ENCODE measurements at places on chromosomes 7 and 10. TPM values are rescaled to one million over a fixed set of nuclear protein-coding genes. Genes with fewer than 3 reads are reported as not detected.
A peak's percentile ranks its signal among the peaks of the same experiment; 100 is the strongest.

DNA sequence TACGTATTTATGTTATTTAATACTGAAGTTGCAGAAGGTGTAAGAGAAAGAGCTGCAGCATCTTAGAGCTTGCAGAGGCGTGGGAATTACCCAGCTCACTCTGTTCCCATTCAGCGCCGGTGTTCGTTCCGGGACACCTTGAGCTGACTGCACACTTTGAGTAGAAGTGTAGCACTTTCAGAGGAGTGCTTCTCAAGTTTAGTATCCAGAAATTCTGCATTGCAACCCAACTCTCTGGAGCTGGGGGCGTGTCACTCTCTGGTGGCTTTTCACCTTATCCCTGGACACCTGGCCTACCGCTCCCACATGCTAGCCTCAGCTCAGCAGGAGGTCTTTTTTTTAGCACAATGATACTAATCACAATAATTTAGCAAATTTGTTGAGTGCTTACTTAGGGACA lies 66.4 kb upstream of the SHH start:
- no peak for DNase-seq

DNA sequence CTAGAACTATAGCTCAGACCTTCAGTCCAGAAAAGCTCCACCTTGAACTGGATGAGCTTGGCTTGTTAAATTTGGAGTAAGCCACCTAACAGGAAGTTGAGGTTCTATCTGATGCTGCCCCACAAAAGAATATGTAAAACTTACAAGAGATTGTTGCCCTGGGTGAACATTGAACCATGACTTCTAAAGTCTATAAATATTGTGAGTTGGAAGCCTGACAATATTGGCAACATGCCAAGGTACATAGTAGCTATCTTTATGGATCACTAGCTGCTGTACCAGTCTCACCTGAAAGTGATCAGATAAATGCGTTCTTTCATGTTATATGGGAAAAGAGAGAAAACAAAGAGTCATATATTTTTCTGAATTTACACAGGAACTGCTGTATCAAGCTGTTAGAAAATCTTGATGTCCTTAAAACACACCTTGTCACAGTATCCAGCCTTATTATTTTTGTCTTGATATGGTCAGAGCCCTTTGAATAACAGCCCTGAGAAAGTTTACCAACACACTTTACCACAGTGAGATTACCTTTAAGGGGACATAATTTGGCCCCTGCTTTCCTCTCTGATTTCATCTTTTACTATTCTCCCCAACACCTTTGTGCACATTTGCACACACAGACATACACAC lies 92.0 kb downstream of the LSMEM1 start:
- no peak for DNase-seq

- no peak for DNase-seq
Measured at GRCh38 chr7:36064676-36065075, 88.4 kb upstream of the EEPD1 start.

DNA sequence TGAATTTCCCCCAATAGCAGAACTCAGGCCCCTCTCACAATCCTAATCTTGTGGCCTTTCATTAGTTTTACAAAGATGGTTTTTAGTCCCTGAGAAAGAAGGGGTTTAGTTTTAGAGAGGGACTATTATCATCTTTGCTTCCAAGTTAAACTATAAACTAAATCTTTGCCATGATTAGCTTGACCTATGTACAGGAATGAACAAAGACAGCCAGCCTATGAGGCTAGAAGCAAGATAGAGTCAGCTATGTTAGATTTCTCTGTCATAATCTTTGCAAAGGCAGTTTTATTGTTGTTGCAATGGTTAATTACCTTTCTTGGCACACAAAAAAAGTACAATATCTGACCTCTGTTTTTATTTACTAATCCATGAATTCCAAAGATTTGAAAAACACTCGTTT lies 19.1 kb downstream of the RNF133 start:
- no peak for DNase-seq

GRCh38 chr7:129401228-129401966 lies 32.8 kb upstream of the STRIP2 start:
- no peak for DNase-seq

DNA sequence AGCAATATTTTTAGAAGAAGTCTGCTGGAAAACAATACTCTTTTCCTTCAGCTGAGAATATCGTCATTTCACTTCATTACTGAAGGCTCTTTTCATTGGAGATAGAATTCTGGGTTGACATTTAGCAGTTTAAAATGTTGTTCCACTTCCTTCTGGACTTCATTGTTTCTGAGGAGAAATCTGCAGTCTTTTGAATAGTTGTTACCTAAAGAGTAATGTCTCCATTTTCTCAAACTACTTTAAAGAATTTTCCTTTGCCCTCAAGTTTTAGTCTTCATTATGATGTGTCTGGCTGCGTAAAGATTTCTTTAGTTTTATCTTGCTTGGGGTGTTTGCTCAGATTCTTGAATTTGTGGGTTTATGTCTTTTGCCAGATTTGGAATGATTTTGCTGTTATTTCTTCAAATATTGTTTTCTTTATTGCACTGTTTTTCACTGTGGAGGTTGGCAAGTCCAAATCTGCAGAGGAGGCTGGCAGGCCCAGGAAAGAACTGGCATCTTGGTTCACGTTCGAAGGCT lies 136.3 kb downstream of the DNAJB6 start:
- DNase-seq, result no peak

- DNase-seq, result no peak
Measured at GRCh38 chr7:133796782-133797745, 330.1 kb upstream of the LRGUK start.

DNA sequence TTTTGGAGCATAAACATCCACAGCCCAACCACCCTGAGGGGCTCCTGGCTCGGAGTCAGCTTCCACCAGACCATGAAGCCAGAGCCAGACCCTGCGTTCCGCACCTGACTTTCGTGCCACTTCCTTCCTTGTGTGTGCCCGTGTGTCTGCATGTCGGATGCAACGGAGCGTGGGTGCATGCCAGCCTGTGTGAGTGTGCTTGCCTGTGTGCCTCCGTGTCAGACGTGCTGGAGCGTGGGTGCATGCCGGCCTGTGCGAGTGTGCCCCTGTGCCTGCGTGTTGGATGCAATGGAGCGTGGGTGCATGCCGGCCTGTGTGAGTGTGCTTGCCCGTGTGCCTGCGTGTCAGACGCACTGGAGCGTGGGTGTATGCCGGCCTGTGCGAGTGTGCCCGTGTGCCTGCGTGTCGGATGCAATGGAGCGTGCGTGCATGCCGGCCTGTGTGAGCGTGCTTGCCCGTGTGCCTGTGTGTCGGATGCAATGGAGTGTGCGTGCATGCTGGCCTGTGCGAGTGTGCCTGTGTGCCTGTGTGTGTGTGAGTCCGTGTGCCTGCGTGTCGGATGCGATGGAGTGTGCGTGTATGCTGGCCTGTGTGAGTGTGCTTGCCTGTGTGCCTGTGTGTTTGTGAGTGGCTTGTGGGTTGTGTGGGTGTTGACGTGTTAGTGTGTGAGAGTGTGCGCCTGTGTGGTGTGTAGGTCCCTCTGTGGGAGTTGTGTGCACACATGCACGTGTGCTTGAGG lies 28.1 kb upstream of the KNDC1 start:
- no peak for DNase-seq

GRCh38 chr7:130096243-130096827 lies 26.0 kb downstream of the KLHDC10 start:
- DNase-seq, result no peak

DNA sequence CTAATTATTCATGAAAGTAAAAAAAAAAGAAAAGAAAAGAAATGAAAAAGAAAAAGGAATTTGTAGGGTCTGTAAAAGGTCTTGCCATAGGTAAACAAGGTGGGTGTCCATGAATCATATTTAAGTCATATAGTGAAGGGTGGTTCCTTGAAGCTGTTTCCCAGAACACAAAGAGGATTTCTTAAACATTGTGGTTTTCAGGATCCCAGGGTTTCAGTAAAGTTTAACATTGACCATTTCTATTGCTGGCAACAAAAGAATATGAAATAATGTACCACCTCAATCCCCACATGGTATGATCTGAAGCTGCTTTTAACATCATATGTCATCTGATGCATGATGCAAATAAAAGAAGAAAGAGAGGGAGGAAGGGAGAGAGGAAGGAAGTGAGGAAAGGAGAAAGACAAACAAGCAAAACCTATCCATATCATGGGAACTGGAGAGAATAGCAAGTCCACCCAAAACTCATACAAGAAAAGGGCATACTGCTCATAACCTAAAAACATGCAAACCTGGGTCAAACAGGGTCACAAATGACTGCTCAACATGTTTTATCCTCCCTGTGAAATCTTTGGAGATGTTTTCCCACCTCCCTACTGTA lies 663.5 kb downstream of the SORCS1 start:
- DNase-seq, result no peak

DNA sequence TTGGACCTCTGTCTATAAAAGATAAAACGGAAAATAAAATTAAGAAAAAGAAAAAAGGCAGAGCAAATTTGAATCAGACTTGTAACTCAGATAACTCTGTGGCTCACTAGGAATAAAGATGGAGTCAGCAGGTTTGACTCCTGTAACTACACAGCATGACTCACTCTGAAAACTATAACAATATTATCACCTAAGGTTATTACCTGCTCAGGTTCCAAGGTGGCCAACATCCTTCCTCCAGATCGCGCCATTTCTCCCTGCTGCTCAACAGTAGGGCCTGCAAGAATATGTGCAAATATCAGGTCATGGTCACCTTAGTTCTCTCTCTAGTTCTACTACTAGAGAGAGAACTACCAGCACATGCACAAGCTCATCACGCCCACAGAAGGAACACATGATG lies 30.0 kb downstream of the ALDH18A1 start:
- DNase-seq, result no peak

DNA sequence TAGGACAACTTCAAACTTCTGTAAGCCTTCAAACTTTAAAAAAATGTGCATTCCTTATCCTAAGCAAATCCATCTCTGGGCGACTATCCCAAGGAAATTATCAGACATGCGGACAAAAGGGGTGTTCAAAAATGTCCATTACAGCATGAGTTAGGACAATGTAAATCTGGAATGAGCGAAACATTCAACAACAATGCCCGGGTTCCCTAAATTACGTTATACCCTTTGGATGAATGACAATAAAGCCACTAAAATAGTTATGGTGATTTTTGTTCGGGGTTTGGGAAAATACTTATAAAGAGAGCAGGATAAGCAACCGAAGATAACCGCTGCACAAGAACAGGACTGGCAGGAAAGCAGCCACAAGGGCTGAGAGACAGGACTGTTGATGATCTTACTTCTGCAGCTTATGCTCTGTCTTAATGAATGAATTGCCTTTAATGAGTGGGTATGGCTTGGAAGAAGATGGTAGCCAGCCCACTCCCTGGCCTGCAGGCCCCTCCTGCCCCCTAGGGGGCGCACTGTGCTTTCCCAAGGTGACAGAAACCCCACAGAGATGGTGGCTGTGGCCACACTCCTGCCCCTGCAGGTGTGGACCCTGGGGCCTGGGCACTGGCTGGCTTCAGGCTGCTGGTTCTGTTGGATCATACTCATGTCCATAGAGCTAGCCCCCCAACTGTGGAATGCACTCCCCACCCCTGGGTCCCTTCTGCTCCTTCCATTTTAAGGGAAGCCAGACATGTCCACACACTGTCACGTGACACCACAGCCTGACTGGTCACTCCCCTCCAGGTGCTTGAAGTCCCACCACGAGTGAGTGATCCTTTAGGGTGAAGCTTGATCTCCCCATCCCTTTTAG lies 45.0 kb downstream of the ZCCHC24 start:
- peak; percentile 73 for DNase-seq

DNA sequence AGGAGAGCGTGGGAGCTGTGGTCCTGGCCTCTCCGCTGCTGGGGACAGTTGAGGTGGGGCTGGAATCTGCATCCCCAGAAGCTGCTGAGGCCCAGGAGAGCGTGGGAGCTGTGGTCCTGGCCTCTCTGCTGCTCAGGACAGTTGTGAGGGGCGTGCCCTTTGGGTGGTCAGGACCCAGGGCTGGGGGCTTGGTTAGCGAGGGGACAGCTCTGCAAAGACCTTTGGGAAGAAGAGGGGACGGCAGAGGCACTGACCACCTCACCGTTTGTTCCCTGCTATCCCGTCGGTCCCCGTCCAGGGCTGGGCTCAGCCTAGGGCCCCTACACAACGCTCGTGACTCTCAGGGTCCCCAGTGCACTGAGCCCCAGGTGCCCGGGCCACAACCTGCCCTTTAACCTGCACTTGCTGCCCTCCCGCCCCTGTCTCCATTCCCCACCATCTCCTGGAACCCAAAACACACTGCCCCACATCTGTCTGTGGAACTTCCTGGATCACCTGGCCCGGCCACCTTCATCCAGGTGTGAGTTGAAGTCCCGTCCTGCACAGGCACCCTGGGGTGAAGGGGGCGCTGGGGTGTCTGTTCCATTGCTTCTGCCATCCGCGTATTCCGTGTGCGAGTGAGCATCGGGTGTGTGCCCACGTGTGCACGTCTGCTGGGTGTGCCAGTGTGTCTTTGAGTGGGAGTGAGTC lies 14.1 kb downstream of the FOXL3 start:
- DNase-seq, result no peak

GRCh38 chr10:73899423-73899822 lies 11.5 kb upstream of the PLAU start:
- no peak for DNase-seq

- DNase-seq, result no peak
Measured at GRCh38 chr10:75894761-75895160, 463.3 kb downstream of the LRMDA start.

DNA sequence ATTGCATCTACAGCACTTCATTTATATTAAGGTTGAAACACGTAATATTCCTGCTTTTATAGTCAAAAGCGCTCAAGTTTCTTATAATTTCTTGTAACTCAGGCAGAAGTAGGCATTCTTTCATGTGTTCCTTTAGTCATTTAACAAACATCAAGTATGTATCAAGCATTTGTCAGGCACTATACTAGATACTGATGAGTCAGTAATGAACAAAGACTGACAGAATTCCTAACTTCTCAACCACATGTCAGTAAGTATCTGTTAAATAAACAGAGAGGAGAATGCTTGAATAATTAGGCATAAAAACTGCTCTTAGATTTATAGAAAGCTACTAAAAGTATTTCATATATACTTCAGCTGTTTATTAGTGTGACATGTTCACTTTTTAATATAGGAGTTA lies 9.9 kb downstream of the CRPPA start:
- DNase-seq, result no peak

DNA sequence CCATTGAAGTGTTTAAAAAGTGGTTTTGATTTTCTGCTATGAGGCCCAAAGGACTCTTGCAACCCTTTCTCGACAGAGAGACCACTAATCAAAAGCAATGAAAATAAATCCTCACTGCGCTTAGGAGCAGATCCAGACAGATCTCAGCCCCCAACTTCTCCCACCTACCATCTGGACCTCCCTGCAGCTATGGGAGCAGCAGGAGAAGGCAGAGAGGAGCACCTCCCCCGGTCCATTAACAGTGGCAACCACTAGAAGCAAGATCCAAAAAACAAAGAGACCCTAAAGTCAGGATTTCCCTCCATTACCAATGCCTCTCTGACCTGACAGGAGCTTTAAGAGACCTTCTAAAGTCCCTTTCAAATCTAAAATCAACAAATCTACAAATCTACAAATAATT lies 99.0 kb upstream of the LSM8 start:
- DNase-seq, result no peak

The ADCY1 gene
- polyA plus RNA-seq, result 6.7 TPM

The CYP2C18 gene
- polyA plus RNA-seq, result 50.0 TPM

The RAB18 gene
- polyA plus RNA-seq, result 57.8 TPM

The INMT gene
- 41.0 TPM for polyA plus RNA-seq

The CALCR gene
- polyA plus RNA-seq, result not detected

The UCMA gene
- polyA plus RNA-seq, result not detected

The TET1 gene
- 0.33 TPM for polyA plus RNA-seq
